NCI-H446 treated with DMSO at 0.1 percent for 48 hours (cell line): ENCODE measurements at places on chromosomes 2 and 18.

- no peak for DNase-seq
Observed at GRCh38 chr18:76528477-76529432, 33.7 kb upstream of the ZNF516 start.

DNA sequence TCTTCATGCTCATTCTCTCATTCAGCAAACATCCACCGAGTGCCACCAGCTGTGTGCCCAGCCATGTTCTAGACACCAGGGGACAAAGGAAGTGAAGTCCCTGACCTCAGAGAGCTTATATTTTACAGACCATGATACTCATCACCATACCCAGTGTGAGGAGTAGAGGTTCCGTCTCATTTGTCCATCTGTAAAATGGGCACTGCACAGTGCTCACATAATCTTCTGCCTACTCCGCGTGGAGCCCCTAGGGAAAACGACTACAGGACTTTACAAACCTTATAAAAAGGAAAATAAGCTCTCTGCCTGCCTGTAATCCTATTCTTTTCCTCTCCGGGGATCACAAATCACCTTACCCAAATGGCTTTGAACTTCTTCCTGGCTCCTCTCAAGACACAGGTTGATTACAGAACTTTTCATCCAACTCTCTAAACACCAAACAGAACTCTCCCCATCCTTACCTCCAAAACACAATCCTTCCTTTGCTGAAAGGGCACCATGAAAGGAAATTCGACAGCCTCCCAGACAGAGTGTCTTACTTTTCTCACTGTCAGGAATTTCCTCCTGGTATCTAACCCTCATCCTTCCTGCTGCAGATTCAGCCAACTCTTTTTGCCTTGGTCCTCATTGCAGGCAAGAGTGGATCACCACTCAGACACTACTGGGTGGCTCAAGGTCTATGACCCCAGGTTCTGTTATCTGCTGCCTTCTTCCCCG, 99.5 kb downstream of the TNS1 start:
- DNase-seq, result no peak

DNA sequence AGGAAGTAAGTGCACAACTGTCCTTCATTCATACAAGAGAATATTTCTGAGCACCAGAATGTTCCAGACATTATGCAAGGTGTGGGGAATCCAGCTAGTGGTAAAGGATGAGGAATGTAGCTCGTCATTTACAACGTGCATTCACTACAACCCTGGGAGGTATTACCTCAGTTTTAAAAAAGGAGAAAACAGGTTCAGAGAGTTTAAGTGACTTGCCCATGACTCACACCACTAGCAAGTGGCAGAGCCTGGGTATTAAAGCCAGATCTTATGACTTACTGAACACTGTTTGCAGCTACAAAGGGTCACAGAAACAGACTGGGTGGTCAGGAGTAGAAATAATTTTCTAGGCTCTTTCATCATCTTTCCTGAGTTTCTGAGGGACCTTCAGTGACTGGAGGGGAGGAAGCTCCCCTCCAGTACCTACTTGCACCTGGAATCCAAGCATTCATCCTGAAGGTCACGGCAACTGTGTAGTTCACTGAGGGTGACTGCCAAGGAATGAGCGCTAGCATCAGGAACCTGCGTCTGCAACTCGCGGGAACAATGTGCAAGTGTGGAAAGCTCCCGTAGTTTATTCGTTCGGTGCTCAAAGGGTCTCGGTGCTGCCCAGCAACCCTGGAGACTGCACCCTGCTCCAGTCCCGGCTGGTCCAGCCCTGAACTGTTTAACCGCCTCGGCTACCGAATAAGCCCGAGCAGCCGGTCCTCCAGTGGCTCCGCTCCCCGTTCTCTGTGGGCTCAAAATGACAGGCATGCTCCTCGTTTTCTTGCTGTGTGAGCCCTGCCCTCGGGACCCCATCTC, 647 bp downstream of the CCDC121 start:
- DNase-seq, result no peak

DNA sequence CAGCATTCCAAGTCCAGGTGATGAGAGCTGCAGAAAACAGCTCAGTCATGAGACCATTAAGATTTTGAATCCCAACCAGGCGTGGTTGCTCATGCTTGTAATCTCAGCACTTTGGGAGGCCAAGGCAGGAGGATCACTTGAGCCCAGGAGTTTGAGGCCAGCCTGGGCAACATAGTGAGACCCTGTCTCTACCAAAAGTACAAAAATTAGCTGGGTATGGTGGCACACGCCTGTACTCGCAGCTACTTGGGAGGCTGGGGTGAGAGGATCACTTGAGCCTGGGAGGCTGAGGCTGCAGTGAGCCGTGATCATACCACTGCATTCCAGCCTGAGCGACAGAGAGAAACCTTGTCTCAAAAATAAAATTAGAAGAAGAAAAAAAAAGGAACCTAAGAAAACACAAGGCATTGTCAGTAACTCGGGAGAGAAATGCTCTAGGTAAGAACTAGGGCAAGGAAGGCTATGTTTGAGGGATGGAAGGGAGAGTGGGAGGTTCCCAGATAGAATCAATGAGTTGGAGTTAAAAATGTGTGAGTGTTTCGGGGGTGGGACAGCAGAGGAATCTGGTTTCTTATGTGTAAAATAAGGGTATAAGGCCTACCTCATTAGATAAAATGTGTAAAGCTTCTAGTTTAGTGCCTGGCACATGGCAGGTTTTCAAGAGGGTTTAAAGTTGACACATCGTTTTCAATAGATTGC, 23.3 kb upstream of the MTA3 start:
- DNase-seq, result no peak

- DNase-seq, result no peak
Observed at GRCh38 chr2:230688490-230688889, 24.2 kb upstream of the CAB39 start.

- no peak for DNase-seq
Observed at GRCh38 chr2:68917034-68917718, 35.5 kb downstream of the GKN2 start.

- no peak for DNase-seq
Observed at GRCh38 chr2:189874586-189875320, 90.5 kb downstream of the PMS1 start.

GRCh38 chr2:128774320-128775216, 455.9 kb upstream of the HS6ST1 start:
- no peak for DNase-seq

GRCh38 chr2:168469281-168469988, 13.4 kb downstream of the CERS6 start:
- DNase-seq, result no peak

- DNase-seq, result no peak
Observed at GRCh38 chr2:212669761-212670160, 131.2 kb upstream of the ERBB4 start.

- DNase-seq, result no peak
Observed at GRCh38 chr18:11989966-11990380, 8.7 kb downstream of the IMPA2 start.

DNA sequence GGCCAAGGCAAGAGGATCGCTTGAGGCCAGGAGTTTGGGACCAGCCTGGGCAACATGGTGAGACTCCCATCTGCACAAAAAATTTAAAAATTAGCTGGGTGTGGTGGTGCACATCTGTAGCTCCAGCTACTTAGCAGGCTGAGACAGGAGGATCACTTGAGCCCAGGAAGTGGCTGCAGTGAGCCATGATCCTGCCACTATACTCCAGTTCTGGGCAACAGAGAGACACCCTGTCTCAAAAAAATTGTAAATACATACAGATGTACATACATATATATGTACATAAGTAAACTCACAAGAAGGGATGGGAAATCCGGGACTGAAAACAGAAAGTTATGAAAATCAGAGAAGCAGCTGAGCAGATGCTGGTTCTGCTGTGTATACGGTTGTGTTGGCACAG, 29.6 kb upstream of the TAF4B start:
- no peak for DNase-seq

- DNase-seq, result no peak
Observed at GRCh38 chr2:7377916-7378569, 460.8 kb downstream of the RNF144A start.

- DNase-seq, result no peak
Observed at GRCh38 chr18:45213040-45213333, 402.3 kb upstream of the SLC14A2 start.

DNA sequence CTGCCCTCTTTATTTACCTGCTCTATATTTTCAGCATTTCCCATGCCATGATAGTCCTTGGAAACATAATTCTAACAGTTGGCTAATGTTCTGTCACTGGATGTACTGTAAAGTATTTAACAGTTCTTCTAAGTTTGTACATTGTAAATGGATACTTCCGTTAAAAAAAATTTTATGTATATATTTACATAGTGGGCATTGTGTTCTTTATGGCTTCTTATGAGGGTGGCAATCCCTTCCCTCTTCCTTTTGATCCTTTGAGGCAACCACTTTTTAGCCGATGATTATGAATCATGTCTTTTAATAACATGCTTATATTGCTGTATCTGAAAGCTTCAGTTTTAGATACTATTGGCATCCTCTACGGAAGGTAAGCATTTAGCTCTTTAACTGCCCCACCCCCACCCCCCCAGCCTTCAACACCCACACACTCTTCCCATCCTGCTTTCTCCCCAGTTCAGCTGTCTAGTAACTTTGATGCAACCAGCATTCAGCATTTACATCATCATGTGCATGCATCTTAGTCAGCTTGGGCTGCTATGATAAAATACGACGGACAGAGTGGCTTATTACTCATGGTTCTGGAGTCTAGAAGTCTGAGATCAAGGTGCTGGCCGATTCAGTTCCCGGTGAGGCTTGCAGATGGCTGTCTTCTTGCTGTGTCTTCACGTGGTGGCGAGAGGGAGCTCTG, 21.0 kb upstream of the EDAR start:
- DNase-seq, result no peak

DNA sequence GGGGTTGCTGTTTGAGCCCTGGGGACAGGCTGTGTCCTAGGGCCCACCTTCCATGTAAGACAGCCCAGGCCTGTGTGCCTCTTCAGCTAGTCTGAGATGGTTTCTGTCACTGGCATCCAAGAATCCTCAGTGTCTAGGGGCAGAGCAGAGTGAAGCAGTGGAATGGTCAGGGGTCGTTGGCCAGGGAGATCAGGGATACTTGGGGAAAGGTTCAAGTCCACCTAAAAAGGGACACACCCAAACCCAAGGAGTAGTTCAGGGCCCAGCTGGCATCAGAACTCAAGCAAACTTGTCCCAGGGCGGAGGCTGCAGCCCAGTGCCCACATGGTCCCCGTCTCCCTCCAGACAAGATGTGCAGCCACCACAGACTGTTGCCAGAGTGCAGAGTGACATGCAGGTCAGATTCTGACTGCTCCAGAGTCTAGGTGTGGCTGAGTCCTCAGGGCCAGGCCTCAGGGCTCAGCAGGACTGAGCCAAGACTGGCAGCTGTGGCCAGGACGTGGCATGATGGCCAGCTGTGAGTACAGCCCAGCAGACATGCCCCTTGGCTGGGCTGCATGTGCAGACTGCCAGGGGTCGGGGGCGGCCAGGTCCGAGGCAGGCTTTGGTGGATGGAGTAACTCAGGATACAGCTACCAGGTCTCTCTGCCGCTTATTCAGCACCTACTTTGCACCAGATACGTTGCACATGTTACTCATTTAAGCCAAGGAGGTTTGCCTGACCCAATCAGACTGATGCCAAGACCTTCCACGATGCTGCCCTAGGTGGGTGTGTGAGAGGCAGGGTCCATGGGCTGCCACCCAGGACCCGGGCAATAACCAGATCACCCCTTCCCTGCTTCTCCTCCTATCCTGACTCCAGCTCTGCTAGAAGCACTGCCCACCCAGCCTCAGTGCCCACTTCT, 146.6 kb downstream of the SMAD7 start:
- DNase-seq, result no peak

DNA sequence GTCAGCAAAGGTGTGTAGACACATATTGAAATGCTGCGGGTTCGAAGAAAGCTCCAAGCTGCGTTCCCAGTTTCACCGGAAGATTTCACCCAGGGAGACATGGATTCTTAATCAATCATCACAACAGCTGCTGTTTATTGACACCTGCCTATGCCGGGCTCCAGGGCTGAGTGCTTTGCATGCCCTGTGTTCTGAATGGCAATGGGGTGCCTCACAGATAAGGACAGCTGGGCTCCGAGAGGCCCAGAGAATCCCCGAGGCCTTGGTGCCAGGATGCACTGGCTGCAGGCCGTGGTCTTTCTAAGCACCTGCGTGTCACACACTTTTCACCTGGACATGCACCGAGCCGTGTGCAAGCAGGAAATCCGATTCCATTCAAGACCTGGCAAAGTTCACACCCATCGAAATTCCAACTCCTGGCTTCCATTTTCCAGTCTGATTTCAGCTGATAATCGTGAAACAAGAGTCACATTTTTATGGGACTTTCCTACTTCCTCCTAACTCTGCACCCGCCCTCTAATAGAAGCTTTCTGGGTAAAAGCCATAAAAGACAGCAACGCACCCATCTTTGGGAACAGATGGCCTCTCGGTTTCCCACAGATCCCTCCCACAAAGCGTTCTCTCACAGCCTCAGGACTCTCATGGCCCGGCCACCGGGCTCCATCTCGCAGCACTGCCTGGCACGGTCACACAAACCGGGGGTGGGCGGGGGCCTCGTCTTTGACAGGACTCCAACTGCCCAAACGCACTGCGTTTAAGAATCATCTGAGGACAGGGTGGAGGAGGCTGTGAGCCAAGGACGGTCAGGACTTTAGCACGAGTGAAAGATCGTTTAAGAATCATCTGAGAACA, 245.6 kb upstream of the SALL3 start:
- no peak for DNase-seq

DNA sequence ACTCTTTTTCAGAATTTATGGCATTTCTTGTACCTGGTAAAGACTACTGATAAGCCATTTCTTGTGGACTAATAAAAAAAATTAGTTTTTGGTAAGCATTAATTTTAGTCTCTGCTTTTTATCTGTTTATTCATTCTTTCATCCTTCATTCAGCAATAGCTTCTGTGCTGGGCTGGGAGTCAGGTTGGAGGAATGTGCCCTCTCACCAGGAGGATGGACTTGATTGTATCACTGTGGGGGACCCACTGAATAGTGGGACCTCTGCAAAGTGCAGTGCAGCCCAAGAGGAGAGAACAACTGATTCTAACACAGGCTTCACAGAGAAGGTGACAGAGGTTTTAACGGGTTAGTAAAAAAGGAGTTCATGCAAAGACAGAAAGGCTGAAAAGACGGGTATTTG, 39.1 kb downstream of the CDC42EP3 start:
- DNase-seq, result no peak

DNA sequence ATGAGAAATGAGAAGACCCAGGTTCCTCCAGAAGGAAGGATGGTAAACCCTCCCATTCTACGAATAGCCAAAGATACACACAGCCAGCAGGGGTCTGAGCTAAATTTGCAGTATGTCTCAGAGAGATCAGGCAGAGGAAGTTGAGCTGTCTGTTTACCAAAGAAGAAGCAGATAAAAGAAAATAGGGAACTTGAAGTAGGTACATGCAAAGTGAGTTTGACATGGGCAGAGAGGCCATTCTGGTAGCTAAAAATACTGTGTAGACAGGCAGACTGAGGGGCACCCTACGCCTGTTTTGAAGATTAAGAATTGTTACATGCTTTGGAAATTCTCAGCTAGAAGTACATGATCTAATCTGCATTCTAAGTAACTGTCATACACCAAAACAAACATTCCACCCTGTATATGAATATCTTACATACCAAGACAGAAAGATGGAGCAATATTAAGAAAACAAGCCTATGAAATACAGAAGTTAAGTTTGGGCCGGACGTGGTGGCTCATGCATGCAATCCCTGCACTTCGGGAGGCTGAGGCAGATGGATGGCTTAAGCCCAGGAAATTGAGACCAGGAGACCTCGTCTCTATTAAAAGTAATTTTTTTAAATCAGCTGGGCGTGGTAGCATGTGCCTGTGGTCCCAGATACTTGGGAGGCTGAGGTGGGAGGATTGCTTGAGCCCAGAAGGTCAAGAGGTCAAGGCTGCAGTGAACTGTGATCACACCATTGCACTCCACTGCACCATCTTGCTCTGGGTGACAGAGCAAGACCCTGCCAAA, 157.9 kb downstream of the ANKRD44 start:
- no peak for DNase-seq

GRCh38 chr2:234773129-234773528, 178.7 kb upstream of the SH3BP4 start:
- no peak for DNase-seq

- no peak for DNase-seq
Observed at GRCh38 chr2:185921048-185921756, 182.6 kb downstream of the FSIP2 start.
